ENCODE measurements at places on chromosomes 16 and 17.

- no peak for DNase-seq
Observed at GRCh38 chr17:8599351-8600011, 31.0 kb downstream of the MYH10 start.

DNA sequence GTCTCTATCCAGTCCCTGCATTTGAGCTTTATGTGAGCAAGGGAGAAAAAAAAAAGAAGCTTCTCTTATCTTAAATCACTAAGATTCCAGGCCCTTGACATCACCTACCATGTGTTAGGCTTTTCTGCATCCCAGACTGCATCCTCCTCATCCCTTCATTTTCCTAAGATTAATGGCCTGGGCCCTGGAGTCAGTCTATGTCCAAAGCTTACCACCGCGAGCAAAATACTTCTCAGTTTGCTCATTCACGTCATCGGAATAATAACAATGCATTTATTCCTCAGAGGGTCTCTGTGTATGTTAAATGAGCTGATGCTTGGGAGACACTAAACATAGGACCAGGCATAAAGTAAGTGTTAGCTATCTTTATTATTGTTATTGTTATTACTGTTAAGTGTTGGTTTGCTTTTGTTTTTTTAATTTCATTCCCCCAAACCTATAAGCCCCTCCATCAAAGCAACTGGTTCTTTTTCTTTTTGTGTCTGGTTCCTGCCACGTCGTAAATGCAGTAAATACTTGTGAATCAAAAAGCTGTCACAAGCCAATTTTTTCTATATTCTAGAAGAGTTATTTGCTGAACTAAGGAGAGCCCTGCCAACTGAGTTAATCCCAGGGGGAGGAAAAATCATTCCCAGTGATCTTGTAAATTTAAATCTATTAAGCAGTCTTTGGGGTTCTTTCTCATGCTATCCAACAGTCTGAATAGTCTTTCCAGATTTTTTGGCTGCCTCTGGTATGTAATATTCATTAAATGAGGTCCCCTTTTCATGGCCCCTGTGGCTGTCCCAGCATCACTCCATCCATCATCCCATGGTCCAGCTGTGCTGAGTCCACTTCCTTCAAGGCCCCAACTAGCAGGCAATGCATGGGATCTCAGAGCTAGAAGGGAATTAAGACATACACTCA is 46.5 kb downstream of the VAT1L start:
- no peak for DNase-seq

DNA sequence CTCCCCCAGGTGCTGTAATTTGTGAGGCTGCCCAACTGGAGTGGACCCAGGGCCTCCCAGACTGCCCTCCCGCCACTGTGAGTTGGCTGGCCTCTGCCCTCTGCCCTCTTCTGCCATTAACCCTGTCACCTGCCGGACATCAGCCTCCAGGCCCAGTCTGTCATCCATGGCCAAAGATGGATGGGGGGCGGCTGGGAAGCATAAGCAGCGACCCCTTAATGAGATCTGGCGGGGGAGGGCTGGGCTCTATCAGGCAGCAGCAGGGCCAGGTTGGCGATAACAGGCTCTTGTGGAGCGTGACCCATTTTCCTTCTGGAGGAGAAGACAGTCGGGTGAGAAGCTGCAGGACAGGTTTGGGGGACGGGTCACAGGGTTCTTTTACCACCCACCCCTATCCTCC is 25.3 kb downstream of the CDK5RAP3 start:
- no peak for DNase-seq

- no peak for DNase-seq
Observed at GRCh38 chr16:69611103-69611640, 45.4 kb downstream of the NFAT5 start.

GRCh38 chr16:61798741-61799140 is 237.5 kb downstream of the CDH8 start:
- DNase-seq = no peak

GRCh38 chr16:802461-802860 is 1.9 kb upstream of the GNG13 start:
- no peak for DNase-seq
